Tongue (tissue), 3 donors: ENCODE measurements at places on chromosomes 1 and 21. TPM values are rescaled to one million over a fixed set of nuclear protein-coding genes. Genes with fewer than 3 reads are reported as not detected.
A peak's percentile ranks its signal among the peaks of the same experiment; 100 is the strongest.

DNA sequence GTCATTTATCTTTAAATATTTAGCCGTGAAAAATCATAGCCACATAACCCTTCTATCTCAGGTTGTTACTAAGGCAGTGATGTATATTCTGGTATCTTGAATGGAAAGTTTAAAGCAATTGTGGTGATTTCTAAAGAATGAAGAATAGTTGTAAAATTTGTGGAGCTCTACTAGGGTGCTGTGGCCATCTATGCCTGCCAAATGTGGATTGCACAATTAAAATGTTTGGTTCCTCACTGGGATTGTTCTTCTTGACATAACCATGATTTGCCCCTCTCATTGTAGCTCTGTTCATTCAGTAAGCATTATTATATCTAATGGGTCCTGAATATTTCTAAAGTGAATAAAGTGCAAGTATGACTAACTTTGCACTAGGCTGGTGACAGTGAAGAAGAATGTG is 50.1 kb downstream of the AK4 start:
- DNase-seq = no peak

DNA sequence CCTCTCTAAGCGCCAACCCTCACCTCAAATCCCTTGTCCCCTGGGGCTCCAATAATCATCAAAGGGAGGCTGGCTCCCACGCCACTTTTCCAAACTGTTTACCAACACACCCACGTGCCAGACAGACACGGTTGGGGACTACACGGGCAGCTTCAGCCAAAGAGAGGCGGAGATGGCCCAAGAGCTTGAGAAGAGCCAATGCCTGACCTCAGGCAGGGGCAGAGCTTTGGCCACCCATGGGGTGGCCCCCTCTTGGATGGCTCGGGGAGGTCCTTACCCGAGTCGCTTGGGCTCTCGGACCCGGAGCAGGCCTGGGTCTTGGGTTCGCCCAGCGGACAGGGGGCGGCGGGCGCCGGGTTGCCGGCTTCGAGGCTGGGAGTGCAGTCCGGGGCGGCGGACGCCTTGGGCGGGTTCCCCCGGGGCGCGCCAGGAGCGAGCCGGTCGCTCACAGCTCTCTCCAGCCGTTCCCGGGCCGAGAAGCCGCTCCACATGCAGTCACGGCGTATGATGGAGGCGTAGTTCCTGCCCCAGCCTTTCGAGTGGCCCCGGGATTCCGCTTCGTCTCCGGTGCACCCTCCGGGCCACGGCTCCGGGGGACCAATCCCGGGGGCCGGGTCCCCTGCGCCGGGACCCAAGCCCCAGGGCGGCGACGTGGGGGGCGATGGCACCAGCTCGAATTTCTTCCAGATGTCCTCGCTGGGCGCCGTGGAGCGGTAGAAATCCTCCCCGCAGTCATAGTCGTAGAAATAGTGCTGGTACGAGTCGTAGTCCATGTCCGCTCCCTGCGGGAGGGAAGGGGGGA is 854 bp downstream of the MYCL start:
- DNase-seq = peak; percentile 42

- no peak for DNase-seq
Measured at GRCh38 chr1:82392513-82392912, 591.8 kb downstream of the ADGRL2 start.

GRCh38 chr1:96962751-96963211 is 241.2 kb downstream of the PTBP2 start:
- DNase-seq = peak; percentile 25

- no peak for DNase-seq
Measured at GRCh38 chr1:22288593-22289241, 145.8 kb upstream of the WNT4 start.

DNA sequence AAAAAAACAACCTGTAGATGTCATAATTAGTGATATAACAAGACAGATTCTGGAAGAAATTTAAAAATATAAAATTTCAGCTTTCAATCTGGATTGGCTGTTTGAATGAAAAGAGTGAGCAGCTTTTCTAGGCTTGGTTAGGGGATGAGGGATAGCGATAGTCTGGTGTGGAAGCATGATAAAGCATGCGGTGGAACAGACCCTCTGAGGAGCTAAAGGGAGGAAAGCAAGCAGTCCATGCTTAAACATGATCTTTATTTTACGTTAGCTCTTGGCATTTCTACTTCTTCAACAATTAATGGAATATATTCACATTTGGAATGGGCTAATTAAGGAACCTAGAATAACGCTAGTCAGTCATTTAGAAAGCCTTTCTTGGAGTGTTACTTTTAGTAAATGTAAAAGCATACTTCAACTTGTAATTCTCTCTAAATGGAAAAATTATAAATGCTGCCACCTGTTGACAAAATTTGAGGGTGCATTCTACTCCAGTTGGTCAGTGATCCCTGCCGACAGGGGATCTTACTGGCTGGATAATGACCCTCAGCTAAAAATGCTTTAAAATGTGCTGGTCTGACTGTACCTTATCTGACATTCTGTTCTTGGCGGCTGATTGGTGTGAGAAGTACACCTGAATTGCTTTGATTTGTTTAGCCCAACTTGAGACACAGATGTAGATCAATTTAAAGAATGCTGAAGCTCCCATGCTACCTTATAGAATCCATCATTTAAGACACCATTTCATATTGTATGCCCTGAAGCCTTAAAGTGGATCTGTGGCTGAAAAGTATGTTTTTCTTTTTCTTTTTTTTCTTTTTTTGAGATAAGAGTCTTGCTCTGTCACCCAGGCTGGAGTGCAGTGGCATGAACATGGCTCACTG is 61.2 kb downstream of the AK4 start:
- DNase-seq = peak; percentile 82

DNA sequence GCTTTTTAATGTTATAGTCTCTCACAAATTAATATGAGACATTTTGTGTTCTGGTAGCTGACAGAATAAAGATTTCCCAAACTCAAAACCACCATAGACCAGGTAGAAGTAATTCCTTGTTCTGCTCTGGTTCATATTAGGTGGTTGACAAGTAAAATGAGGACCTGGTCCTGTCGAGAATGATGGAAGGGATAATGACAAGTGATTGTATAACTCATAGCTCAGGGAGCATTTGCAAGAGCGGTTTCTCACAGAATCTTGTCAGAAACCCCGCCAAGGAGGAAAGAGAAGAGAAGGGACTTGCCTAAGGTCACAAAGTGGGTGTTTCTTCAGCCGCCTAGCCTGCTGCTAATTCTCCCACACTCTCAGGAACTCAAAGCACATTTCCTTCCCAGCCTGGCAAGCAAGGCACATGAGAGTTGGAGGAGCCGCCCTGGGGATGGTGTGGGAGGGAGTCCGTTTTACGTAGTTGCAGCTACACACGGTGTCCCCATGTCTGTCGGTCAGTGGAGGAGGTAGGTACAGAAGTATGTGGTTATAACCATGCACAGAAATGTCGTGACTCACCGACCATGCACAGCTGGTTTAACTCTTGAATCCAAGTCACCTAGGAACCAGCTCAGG is 46.5 kb downstream of the SAMD13 start:
- DNase-seq = no peak

FCRL6 gene
- total RNA-seq = not detected

DNA sequence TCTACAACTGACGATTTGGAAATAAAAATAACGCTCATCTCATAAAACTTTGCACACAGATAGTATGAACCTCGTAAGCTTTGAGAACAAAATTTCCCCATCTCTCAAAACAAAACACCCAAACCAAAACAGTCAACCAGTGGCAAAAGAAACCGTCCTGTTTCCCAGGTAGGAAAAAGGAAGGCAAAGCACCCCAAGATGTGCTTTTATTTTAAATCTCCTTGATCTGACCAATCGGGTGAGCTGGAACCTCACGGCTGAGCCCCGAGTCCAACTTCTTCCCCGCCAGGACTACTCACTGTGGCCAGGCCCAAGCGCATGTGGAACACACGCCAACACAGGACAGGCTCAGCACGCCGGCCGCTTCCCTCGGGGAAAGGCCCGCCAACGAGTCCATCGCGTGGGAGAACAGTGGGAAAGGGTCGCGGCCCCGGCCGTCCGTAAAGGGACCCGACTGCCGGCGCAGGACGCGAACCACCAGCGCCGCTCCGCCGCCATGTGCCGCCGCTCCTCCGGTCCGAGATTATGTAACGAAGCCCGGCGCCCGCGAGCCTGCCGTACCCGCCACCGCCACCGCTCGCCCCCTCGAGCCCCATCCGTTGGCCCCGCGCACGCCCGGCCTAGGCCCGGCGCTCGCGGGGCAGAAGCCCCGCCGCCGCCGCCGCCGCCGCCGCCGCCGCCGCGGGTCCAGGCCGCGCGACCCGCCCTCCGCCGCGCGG is 759 bp downstream of the AHCTF1 start:
- DNase-seq = peak; percentile 66

GRCh38 chr1:56436912-56437417 is 142.4 kb downstream of the PLPP3 start:
- DNase-seq = no peak

SLAMF8 gene
- total RNA-seq = 0.92 TPM

NUP210L gene
- total RNA-seq = 0.21 TPM

- DNase-seq = no peak
Measured at GRCh38 chr1:24903011-24903461, 27.0 kb downstream of the RUNX3 start.

GRCh38 chr21:14058566-14058965 is 152.2 kb downstream of the LIPI start:
- no peak for DNase-seq

CFAP141 gene
- not detected for total RNA-seq

- no peak for DNase-seq
Measured at GRCh38 chr1:80441664-80442063, 1359.1 kb upstream of the ADGRL2 start.

GRCh38 chr1:147723691-147724323 is 36.6 kb downstream of the GJA5 start:
- peak; percentile 54 for DNase-seq

GRCh38 chr1:98323388-98323787 is 338.1 kb upstream of the SNX7 start:
- peak; percentile 33 for DNase-seq

WLS gene
- 140 TPM for total RNA-seq

C1QB gene
- total RNA-seq = 18.5 TPM

- no peak for DNase-seq
Measured at GRCh38 chr1:12717301-12717838, 1.5 kb downstream of the AADACL3 start.

GRCh38 chr1:32071758-32072621 is 749 bp upstream of the TMEM39B start:
- no peak for DNase-seq

DNA sequence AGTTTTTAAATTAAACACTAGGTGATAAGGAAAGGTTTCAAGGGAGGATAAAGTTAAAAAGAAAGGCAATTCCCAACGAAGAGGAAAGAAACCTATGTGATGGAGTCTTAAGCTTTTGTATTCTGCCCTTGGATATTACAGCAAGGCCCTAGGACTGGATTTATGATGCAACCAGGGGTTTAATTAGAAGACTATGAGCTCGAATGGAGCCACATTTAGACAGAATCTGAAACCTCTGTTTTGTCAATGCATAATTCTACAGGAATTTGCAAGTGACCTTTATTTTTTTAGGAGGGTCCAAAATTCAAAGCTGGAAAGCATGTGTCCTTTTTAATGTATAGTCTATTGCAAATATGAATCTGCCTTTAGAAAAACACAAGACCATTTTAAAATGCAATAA is 37.9 kb downstream of the TGFB2 start:
- DNase-seq = no peak

- no peak for DNase-seq
Measured at GRCh38 chr1:98211271-98211845, 290.5 kb upstream of the DPYD start.

GRCh38 chr1:69269491-69269890 is 298.2 kb upstream of the LRRC7 start:
- no peak for DNase-seq

CRNN gene
- 26.0 TPM for total RNA-seq

SLC45A1 gene
- 3.2 TPM for total RNA-seq

PRMT2 gene
- 128 TPM for total RNA-seq

- DNase-seq = no peak
Measured at GRCh38 chr1:59819566-59820438, 5.1 kb downstream of the HOOK1 start.

DNA sequence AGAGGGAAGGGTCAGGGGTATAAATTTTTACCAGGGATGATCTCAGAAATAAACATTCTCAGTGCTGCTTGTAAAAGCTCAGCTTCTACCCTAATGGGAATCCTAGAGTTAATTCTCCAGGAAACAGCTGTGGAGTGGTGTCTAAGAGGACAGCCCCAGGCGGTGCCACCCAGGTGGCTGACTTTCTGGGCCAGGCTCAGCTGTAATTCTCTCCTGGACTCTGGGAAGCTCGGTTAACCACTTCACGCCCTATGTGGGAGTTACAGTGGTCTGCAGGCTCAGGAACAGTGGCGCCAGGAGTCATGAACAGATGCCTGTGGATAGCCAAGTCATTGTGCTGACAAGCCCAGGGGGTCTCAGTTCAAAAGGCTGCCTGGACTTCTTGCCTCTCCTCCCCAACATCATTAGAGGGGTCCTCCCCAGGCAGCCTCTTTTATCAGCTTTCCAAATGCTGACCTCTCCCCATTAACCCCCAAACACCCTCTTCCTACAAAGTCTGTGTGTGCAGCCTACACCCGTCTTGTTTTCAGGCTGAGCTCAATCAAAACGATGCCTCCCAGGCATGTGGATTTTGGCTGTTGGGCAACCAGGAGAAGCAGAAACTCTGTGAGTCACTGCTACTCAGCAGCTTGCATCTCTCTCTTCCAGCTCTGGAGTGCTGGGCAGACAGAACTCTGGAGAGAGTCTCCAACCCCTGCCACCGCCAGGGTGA is 1.2 kb downstream of the HHIPL2 start:
- peak; percentile 33 for DNase-seq

DNA sequence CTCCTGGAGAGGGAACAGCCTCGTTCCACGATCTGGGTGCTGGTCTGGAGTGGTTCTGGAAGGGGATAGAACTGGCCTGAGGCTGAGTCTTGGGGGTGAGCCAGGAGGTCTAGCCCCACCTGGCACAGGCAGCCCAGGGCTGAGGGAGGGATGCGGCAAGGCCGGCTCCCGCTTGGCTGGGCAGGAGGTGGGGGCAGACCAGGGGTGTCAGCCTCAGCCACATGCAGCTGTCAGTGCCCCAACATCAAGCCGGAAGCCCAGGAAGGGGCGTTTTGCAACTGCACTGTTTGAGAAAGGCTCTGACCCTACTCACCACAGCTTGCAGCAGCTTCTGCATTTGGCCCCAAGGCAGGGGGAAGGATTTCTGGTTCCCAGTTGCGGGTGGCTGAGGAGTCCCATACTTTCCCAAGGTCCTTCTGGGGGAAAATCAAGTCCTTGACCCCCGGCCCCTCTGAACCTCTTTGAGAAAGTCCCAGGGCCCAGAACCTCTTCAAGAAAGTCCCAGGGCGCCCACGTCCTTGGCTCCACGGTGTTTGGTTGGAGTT is 2.0 kb downstream of the EFHD2 start:
- DNase-seq = peak; percentile 37

GRCh38 chr1:100463791-100464424 is 74.0 kb upstream of the GPR88 start:
- peak; percentile 72 for DNase-seq

DNA sequence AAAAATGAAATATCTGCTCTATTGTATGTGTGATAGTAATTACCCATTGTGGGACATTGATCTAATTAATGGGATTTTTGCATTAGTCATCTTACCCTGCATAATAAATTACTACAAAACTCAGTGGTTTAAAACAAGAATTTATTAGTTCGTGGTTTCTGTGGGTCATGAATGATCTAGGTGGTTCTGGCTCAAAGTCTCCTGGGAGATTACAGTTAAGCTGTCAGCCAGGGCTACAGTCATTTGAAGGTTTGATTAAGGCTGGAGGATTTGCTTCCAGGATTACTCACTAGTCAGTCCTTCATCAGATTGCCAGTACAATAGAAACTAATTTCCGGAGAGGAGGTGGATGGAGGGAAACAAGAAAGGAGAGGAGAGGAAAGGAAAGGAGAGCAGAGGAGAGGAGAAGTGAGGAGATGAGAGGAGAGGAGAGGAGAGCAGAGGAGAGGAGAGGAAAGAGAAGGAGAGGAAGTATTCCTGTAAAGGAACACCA is 60.4 kb upstream of the TNFSF4 start:
- no peak for DNase-seq
